ENCODE measurements at places on chromosomes 2 and 18. TPM values are rescaled to one million over a fixed set of nuclear protein-coding genes. Genes with fewer than 3 reads are reported as not detected.
A peak's percentile ranks its signal among the peaks of the same experiment; 100 is the strongest.

DNA sequence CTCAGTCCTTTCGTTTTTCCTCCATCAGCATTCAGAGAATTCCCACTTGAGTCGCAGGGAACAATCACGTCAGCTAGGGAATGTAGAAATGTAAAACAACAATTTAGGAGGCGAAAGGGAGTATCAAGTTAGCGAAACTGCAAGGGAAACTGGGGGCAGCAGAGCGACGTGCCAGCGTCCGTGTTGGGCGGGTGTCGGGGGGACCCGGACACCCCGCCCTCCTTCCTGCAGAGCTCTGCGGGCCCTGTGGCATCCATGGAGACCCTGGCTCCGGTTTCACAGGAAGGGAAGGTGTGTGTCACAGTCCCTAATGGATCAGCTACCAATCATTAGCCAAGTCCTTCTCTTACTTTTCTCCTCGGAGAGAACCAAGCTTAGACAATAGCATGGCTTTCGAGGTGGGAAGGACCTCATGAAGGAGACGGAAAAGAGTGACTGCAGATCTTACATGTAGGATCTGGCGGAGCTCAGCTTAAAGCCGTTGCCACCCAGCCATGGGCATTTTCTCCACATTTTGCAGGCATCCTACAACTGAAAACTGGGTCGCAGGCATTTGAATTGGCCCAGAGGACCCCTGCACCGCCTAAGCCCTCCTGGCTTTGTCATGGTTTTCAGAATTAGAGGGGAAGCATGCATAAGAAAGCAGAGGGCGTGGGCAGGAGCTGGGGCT lies 33.7 kb downstream of the SOX11 start:
- peak; percentile 53 for DNase-seq

- no peak for DNase-seq
These were observed 260.8 kb upstream of the FAM98A start for GRCh38 chr2:33859811-33860461.

- DNase-seq = no peak
These were observed 23.0 kb upstream of the ACKR3 start for GRCh38 chr2:236546561-236547002.

DNA sequence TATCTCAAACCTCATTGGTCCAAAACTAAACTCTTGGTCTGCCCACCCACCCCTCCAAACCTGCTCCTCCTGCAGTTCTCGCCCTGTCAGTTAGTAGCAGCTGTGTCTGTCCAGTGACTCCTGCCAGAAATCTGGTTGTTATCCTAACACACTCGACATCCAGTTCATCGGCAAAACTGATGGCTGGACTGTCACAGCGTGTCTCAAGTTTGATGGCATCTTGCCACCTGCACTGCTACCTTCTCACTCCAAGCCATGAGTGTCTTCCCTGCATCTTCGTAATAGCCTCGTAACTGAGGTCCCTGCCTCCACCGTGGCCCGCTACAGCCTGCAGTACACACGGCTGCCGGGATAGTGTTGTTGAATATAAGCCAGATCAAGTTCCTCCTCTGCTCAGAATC lies 470.1 kb upstream of the RAB12 start:
- no peak for DNase-seq

Gene ARHGAP25
- 7.7 TPM for total RNA-seq

Gene TEX44
- 0.48 TPM for total RNA-seq

GRCh38 chr18:67261931-67262552 lies 254.5 kb downstream of the DSEL start:
- DNase-seq = peak; percentile 3
